Fibroblast of skin of left biceps (primary cell): ENCODE measurements at places on chromosomes 3 and 15.

DNA sequence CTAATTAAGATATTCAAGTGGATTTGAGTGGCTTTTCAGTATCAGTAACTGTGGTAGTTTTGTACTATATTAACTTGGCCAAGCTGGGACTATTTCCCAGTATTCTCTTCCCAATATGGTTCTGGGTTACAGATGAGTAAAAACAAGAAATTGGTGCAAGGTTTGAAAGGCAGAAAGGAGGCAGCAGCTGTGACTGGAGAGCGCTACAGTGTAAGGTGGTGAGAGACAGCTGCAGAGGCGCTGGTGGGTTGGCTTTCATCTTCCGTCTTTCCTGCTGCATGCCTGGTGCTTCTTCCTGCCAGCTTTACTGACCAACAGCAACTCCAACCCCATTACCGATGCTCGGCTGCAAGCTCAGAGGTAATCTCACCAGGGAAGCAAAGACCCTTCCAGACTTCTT, 9.8 kb downstream of the DPH3 start:
- no peak for DNase-seq

- no peak for DNase-seq
Measured at GRCh38 chr15:48501208-48501607, 144.3 kb downstream of the FBN1 start.

DNA sequence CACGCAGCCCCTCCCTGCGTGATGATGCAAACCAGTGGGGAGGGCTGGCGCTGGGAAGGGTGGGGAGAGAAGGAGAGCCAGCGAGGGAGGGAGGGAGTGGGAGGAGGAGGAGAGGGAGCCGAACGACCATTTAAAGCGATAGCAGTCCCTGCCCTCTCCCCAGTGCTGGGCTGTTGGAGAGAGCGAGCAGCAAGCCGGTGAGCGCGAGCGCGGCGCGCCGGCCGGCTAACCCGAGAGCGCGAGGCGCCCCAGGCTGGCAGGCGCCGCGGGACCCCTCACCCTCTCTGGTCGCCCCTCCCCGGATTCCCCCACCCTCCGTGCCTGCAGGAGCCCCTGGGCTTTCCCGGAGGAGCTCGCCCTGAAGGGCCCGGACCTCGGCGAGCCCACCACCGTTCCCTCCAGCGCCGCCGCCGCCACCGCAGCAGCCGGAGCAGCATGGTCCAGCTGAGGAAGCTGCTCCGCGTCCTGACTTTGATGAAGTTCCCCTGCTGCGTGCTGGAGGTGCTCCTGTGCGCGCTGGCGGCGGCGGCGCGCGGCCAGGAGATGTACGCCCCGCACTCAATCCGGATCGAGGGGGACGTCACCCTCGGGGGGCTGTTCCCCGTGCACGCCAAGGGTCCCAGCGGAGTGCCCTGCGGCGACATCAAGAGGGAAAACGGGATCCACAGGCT, at the start of gene GRM7:
Gene GRM7, plus strand, starts transcription at position 162 of the 671 bp plus-strand sequence.
- peak; percentile 11 for DNase-seq

- no peak for DNase-seq
Measured at GRCh38 chr3:168820810-168821415, 725.2 kb upstream of the GOLIM4 start.

DNA sequence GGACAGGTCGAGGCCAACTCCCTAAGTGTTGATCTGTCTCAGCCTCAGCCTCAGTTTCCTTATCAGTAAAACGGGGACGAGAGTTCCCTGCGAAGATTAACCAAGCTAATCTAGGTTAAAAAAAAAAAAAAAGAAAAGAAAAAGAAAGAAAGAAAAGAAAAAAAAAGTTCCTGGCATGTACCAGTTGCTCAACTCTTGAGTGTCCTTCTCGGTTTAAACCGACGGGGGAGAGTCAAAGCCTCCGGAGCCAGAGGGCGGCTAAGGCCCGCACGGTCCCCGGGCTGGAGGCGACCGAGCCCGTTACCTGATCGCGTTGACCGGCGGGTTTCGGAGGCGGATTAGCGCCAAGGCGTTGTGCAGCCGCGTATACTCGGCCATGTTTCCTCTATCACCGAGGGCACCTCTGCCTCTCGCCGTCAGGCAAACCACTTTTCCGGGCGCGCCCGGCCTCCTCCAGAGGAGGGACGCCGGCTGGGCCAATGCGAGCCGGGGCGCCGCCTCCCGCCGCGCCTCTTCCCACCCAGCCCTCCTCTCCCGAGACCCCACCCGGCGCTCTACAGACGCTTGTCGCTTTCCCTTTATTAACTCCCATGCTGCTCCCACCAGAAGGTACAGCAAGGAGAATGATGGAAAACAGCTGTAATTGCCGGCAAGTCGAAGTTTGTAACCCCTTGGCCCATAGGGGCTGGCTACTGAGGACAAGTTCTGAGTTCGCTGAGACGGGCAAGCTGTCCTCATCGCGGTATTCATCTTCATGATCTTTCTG, at the start of gene EHHADH:
Gene EHHADH, minus strand, starts transcription at position 405 of the 766 bp plus-strand sequence. Its CDS starts 27 bp downstream, at position 378.
- DNase-seq = peak; percentile 25

DNA sequence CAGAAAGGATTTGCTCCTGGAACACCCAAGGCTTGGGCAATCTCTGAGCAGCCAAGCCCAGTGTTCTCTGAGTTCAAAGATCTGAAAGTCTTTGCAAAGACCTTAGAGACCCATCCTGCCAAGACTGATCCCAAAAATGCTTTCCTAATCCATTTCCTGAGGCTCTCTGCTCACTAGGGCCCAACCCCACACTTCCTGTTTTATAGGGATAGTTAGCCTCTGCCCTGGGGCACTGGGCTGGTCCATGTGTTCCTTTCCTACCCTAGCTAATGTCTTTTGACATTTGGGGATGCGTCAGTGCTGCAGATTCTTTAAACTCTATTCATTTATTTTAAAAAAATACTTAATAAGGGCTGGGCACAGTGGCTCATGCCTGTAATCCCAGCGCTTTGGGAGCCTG, 372.7 kb downstream of the ROBO2 start:
- no peak for DNase-seq

DNA sequence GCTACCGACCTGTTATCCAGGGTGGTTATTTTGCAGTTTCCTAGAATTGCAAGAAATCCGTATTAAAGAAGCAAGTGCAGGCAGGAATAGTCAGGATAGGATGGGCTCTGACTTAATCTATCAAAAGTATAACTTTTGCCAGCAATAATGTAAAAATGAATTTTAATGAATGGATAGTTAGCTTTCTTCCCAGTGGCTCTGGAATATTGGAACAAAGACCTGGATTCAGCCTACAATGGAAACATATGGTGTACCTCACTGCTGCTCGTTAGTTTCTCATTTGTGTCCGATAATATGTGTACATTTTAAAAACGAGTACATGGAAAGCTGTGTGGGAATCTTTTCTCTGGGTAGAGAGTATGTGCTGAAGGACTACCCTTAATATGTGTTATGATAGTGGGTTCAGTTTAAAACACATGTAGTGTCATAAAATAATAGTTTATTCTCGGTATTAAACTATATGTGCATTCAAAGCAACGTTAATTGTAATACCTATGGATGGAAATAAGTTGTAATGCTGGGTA, 805 bp downstream of the SERPINI1 start:
- no peak for DNase-seq

DNA sequence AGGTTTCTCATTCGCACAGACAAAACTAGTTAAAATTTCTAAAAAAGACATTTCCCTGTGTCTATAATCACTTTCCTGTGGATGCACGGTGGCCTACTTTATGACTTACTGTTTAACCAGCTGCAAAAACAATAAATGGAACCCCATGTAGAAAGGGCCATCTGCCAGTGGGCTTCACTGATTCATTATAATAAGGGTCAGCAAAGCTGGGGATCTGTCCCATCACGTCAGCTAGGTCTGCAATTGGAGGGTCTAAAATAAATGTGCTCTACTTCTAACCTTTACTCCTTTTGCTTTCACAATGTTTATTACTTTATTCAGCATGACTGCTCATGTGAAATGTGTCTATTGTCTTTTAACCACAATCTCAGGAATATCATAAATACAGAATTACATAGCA, 43.1 kb upstream of the NMD3 start:
- DNase-seq = no peak

GRCh38 chr15:67685008-67685599, 140.2 kb upstream of the SKOR1 start:
- DNase-seq = peak; percentile 18

DNA sequence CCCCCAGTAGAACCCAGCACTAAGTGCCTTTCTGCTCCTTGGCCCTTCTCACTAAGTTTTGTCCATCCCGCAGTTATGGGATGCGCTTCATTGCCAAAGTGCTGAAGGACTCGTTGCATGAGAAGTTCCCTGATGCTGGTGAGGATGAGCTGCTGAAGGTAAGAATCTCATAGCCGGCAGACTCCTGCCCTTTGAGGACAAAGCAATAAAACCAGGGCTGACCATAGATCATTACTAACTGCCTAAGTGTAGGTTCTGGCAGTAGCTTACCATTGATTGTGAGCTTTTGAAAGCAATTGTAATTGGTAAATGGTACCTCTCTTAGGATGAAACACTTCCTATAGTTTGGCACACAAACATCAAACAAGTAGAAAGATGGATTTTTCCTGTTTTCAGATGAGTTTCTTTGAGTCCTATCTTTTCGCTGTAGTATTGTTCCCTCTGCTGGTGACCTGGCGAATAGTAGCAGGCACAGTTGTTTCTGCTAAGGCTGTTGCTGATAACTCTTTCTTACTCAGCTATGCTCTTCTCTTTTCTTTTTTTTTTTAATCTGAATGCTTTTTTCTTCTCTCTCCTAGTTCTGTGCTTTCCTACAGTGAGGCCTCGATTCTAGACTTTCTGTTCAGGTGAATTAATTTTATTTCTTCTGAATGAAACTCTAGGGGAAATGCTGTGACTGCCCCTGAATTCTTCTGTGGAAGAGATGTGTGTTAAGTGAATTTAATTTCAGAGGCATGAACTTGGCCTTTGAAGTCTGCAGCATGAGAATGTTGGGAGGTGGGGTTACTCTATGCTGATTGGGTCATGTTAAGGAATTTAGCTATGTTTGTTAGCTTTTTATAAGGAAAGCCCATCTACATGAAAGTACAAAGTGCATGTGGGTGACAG, 47.4 kb upstream of the CRTC3 start:
- DNase-seq = no peak

GRCh38 chr3:79558943-79559342, 208.9 kb downstream of the ROBO1 start:
- no peak for DNase-seq

- DNase-seq = peak; percentile 60
Measured at GRCh38 chr15:42577514-42578031, 2.2 kb downstream of the STARD9 start.

DNA sequence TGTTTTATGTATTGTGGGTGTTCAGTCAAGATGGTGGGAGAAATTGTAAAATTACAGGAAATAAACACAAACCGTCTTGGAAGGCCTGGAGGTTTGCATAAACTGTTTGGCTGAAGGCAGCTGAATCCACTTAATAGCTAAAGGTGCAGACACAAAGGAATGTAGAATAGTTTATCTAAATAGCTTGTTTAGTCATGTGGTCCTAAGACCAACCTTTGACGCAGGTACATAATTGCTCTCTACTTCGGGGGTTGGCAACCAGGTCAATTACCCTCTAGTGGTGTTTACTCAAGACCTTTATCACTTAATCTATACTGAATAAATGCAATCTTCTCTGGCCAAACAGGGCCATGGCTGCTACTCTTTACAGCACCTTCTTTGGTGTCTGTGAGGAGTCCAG, 502.8 kb downstream of the IGSF11 start:
- no peak for DNase-seq

GRCh38 chr3:188279502-188280335, 125.8 kb downstream of the LPP start:
- DNase-seq = no peak

DNA sequence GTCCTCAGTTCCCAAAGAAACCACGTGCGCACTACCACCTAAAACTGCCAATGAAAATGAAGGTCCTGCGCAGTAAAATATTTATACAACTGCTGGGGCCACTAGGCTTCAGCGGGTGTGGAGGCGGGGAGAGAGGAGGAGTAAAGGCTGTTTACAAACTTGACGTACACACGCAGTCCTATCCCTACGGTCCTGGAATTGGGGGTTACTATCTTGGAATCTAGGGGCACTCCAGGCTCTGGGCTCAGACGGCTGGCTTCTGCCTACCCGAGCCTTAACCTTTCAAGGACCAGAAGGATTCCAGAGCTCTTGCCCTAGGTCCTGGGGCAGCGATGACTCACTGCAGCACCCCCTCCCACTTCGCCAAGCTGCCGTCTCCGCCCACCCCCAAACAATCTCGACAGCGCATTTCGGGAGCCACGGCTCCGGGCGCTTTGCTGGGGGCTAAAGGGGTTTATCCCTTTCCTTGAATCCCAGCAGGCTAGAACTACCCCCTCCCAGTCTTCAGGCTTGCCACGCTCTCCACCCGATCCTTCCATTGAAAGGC, 3.0 kb downstream of the ADAMTS9 start:
- DNase-seq = no peak

DNA sequence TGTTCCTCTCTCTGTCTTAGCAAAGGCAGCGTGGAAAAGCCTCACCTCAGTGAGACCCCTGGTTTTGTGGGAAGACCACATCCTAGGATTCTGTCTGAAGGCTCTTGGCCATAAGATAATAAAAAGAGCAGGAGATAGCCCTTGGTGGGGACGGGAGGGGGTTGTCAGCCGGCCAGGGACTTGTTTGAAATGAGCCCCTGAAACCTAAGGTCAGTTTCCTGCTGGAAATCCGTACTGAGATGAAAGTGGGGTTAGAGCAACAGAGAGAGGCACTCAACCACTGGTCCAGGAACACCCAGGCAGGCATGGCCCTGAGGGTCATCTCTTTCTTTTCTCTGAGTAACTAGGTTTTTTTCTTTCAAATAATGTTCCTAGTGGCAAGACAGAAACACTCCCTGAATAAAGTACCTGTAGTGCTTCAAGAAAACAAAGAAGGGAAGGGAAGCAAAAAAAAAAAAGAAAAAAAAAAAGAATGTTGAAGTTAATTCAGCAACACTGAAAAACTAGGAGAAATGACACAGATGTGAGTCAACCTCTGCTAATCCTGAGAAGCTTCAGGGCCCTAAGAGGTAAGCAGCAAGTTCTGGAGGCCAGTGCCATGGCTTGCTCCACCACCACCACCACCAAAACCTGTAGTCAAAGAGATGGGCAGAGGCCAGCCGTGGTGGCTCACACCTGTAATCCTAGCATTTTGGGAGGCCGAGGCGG, 3.2 kb downstream of the ITGB5 start:
- DNase-seq = no peak

DNA sequence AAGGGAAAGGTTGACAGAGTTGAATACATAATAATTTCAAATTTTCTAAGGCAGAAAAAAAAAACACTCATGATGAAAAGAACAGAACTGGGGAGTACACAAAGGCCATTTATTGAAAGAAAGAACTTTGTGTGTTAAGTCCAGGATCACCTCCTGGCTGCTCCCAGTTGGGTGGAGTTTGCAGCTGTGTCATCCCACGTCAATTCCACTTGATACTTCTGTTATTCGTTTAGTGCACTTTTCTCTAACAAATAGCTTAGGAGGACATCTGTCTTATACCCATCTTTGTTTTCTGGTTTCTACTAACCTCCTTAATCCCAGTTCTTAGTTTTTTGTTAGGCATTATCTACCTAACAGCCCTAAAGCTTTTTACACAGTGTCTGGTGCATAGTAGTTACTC, 44.7 kb downstream of the SGO1 start:
- no peak for DNase-seq

DNA sequence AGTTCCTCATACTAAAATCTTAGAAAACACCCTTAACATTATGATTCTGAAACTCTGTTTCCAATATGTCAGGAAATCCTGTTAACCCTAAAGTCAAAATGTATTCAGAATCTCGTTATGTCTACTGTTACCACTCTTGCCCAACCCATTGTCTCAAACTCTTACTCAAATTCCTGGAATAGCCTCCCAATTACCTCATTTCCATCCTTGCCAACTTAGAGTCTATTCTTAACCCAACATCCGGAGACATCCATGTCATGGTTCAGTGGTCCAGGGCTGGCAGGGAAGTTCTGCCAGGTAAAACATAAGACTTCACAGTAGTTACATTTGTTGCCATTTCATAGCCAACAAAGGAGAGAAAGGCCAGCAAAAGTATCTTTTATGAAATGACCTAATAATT, 593.9 kb downstream of the PYDC2 start:
- no peak for DNase-seq
